Fibroblast of mammary gland (primary cell): ENCODE measurements at places on chromosomes 2 and 18.

DNA sequence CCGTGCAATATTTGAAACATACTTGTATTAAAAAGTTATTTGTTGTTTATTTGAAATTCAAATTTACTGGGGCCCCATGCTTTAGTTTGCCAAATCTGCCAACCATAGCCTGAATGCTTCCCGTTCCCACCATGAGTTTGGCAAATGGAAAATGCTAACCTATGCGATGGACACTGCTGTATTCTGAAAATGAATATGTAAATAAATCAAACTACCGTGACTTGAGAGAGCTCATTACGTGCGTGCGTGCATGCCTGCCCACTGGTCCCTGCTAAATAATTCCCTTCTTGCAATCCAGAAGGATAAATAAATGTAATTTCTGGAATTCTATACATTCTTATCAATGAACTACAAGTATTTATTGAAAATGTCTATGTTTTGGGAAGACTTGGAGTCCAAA lies 3.2 kb downstream of the BOD1L2 start:
- no peak for DNase-seq

- DNase-seq = no peak
Observed at GRCh38 chr2:239253264-239253663, 147.6 kb downstream of the HDAC4 start.

DNA sequence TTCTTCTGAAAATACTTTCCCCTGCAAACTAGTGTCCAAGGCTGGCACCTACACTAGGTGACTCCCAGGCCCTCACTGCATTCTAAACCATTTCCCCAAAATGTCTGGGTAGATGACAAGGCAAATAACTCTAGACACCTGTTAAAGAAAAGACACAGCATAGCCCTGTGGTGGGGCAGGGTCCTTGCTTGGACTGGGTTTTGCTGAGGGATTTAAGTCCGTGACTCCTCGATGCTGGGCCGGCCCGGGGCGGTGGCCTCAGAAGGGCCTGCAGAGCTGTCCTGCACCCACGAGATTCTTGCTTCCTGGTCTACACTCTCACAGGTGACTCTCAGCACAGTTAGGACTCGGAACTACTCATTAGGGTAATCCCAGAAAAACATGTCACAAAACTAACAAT lies 55.2 kb downstream of the MBP start:
- no peak for DNase-seq

DNA sequence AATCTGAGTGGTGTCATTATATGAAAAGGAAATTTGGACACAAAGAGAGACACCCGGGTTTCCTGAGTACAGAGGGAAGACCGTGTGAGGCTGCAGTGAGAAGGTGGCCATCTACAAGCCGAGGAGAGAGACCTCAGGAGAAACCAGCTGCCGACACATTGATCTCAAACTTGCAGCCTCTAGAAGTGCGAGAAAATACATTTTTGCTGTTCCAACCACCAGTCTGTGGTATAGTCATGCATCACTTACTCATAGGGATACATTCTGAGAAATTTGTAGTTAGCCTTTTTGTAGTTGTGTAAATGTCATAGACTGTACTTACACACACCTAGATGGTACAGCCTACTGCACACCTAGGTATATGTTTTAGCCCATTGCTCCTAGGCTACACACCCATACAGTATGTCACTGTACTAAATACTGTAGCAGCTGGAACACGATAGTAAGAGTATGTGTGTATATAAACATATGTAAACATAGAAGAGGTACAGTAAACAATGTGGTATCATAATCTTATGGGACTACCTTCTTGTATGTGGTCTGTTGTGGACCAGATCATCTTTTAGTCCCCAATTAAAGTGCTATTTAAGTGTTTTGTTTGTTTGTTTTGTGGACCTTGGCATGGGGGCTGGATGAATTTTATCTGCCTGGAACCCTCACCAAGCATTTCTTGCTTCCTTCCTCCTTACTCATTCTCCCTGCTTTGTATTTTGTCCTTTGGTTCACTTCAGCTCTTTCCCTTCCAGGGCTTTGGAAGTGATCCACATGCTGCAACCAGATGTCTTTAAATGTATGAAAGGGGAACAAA lies 38.3 kb upstream of the SESTD1 start:
- peak; percentile 13 for DNase-seq

DNA sequence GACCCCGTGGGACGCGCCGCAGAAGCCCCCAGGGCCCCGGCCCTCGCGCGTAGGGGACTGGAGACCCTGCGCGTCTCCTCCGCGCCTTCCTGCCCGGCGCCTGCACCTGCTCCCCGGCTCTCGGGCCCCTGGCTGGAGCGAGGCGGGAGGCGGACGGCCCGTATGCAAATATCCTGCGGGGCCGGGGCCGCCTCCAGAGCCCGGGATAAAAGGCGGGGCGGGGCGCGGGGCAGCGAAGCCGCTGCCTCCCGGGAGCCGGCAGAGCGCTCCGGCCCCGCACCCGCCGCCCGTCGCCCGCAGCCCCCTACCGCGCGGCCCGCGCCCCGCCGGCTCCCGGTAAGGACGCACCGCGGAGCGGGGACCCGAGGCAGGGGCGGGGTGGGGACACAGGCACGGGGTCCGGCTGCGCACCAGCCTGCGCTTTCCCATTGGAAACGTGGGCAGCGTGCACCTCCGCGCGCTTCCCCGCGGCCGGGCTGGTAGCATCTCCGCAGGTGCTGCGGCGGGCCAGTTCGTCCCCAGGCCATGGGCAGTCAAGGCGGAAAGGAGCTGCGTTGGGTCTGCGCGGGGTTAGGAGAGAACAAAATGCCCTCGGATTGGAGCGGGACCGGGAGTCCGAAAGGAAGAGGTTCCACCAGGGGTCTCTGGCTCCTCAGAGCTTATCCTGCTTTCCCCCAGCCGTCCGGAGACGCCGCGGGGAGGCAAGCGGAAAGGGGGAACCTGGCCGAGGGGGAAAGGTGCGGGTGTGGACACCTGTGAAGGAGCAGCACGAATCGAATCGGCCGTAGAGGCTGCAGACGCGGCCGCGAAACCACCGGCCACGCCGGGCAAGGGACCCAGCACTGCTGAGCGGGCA lies at the start of gene ATP6V1C2:
TSS of gene ATP6V1C2 (plus strand) at position 235 of the 856 bp plus-strand sequence. CDS start 1,220 bp downstream, outside the sequence.
- no peak for DNase-seq

- DNase-seq = peak; percentile 81
Observed at GRCh38 chr18:35355140-35355618, 11.0 kb upstream of the ZNF24 start.

DNA sequence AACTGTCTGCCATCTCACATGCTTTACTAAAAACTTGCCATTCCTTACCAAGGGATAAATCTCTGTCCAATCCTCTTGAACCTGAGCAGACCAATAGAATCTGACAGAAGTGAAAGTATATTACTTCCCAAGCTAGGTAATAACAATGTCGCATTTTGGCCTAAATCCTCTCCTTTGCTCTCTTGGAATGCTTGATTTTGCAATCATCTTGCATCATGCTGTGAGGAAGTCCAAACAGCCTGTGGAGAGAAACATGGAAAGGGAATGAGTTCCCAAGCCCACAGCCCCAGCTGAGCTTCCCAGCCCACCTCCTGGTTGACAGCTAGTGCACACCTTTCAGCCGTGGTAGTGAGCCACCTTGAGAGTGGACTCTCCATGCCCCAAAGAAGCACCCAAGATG lies 540.6 kb downstream of the STK39 start:
- DNase-seq = peak; percentile 26

DNA sequence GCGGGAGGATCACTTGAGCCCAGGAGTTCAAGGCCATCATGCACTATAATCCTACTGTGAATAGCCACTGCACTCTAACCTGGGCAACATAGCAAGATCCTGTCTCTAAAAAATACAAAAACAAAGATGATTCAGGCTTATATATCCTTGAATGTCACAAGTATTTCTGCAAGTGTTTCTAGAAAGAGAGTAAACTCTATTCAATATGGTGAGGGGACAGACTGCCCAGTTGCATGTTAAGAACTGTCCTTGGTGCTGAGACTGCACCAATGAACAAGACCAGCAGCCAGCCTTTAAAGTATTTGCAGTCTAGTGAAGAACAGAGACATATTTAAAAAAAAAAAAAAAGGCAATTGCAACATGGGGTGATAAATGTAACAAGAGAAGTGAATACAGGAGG lies 16.4 kb downstream of the MAP3K19 start:
- DNase-seq = peak; percentile 57

- DNase-seq = peak; percentile 40
Observed at GRCh38 chr2:196403471-196403870, 232.1 kb upstream of the STK17B start.

GRCh38 chr18:76975577-76976110 lies 153.3 kb downstream of the ZNF236 start:
- DNase-seq = no peak

DNA sequence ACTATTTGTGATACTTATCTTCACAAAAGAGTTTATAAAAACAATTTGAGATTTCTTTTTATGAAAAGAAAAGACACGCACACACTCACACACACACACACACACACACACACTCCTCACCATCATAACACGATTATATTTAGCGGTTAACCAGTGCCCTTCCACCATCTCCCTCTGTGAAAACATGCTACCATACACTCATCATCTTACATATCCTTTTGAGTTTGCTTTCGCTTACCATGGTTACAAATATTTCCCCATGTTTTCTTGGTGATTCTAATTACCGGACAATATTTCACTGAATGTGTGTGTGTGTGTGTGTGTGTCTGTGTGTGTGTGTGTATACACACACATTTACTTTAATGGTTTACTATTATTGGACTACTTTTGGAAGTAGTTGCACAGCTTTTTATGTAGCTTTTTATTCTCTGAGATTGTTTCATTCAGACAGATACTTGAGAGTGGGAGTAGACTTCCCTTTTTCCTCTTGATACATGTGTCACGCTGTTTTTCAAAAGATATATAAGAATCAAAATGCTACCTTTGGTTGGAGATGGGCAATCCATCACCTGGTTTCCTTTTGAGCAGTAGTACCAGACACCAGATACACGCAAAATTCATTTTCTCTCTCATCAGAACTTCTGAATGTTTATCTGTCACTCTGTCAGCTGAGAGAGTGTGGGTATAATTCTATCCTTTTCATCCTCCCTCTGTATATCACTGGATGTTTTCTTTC lies 138.1 kb downstream of the SETBP1 start:
- DNase-seq = no peak

GRCh38 chr2:101341421-101341820 lies 32.9 kb upstream of the RNF149 start:
- no peak for DNase-seq

- DNase-seq = no peak
Observed at GRCh38 chr2:120354935-120355779, 9.2 kb downstream of the INHBB start.

DNA sequence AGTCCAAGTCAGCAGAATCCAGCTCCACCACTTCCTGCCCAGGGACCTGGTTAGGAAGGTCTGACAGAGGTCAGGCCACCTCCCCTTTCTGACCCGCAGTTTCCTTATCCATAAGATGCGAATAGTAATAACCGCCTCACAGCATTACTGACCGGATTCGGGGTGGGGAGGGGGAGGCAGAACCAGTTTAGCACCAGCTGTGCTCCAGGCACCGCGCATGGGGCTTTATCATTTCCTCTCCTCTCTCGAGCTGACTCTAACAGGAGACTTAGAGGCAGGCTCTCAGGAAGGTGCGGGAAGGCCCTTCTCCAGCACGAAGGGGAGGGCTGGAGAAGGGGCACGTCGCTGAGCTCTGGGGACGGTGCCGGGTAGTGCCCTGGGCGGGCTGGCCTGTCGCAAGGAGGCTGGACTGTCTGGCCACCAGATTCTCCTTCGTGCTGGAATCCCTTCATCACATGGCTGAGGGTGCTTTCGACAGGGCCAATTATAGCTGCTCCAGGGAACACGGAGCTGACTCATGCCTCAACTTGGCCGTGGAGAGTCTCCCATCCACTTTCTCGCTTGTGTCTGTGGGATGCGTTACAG lies 5.7 kb downstream of the EHD3 start:
- DNase-seq = peak; percentile 66

DNA sequence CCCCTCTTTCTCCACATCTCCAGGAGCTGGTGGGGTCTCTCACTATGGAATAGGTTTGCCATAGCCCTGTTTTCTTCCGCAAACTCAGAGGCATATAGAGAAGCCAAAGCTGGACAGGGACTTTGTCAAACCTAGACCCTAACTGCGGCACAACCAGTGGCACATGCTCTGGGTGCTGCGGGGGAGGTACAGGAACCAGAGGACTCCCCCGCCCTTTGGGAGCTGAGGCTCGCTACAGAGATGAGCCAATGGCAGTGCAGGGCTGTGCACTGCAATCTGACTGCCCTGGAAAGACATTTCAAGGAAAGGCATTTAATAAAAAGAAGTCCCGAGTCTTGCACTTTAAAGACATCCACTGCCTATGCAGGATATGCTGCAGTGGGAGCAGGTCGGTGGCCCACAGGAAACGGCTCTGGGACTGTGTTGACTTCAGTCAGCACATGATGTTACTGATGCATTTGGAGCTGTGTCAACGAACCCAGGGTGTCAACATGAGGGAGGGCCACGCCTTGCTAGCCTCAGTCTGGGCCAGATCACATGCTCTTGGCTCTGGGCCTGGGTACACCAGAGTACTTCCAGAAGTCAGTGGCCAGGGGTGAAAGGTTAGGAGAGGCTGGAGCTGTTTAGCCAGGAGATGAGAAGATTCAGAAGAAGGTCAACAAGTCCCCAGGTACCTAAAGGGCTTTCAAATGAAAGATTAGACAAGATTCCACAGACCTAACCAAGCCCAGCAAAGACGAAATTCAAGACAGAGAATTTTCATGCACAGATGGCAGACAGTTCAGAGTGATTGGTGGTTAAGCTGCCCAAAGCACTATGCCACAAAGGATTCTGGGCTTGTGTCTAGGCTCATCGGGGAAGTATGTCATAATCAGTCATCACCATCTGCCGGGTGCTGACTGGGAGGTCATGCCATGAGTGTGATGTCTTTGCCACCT lies 8.2 kb downstream of the SLC35F6 start:
- peak; percentile 98 for DNase-seq

GRCh38 chr18:73739098-73739497 lies 408.5 kb downstream of the FBXO15 start:
- no peak for DNase-seq

GRCh38 chr2:38581193-38582147 lies 21.3 kb downstream of the HNRNPLL start:
- DNase-seq = peak; percentile 87

- no peak for DNase-seq
Observed at GRCh38 chr18:2083691-2084090, 487.6 kb downstream of the METTL4 start.

DNA sequence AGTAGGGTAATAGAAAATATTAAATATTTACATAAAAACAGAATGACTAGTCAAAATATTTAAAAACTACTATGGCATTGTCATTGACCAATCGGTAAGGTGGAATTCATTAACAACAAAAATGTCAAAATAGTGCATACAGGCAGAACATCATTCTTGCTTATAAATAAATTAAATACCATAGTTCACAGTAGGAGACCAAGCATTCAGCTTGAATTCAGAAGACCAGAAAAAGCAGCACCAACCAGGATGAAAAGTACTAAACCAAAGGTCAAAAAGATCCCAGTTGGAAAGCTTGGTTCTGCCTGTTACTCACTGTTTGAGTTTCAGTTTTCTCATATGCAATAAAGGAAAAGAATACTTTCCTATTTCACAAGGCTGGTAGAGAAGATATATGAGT lies 244.3 kb downstream of the OSR1 start:
- no peak for DNase-seq

GRCh38 chr2:61471905-61472805 lies 1.3 kb upstream of the USP34 start:
- peak; percentile 31 for DNase-seq

GRCh38 chr2:28363686-28364280 lies 28.9 kb upstream of the FOSL2 start:
- no peak for DNase-seq

- DNase-seq = no peak
Observed at GRCh38 chr2:16324544-16324937, 341.1 kb downstream of the CYRIA start.
